Epithelial cell of umbilical artery (primary cell): ENCODE measurements at places on chromosomes 2 and 18. TPM values are rescaled to one million over a fixed set of nuclear protein-coding genes. Genes with fewer than 3 reads are reported as not detected.

The DLX1 gene
- 0.32 TPM in 1 of 2 replicates, not detected in the other for total RNA-seq

The TEKT4 gene
- not detected in 2 replicates for total RNA-seq

The RAB17 gene
- under 0.01 TPM in 1 of 2 replicates, not detected in the other for total RNA-seq

The TET3 gene
- 3.2 and 3.5 TPM in 2 replicates for total RNA-seq

The CRYGC gene
- not detected in 2 replicates for total RNA-seq

The CPO gene
- total RNA-seq: 0.32 TPM in 1 of 2 replicates, not detected in the other

The CFAP221 gene
- 0.15 and 0.32 TPM in 2 replicates for total RNA-seq

The ANO7 gene
- total RNA-seq: 0.15 and 0.65 TPM in 2 replicates

The SCN3A gene
- under 0.01 TPM in 2 replicates for total RNA-seq
